ENCODE measurements at places on chromosomes 7 and 10.
A peak's percentile ranks its signal among the peaks of the same experiment; 100 is the strongest.

GRCh38 chr7:133859871-133860450, 267.2 kb upstream of the LRGUK start:
- no peak for DNase-seq

GRCh38 chr7:100003711-100004661, 11.4 kb upstream of the ZKSCAN1 start:
- DNase-seq = no peak

- peak; percentile 25 for DNase-seq
These were observed 26.9 kb downstream of the ASAH2 start for GRCh38 chr10:50224330-50224952.

- DNase-seq = no peak
These were observed 103.6 kb downstream of the MKLN1 start for GRCh38 chr7:131431289-131431688.

DNA sequence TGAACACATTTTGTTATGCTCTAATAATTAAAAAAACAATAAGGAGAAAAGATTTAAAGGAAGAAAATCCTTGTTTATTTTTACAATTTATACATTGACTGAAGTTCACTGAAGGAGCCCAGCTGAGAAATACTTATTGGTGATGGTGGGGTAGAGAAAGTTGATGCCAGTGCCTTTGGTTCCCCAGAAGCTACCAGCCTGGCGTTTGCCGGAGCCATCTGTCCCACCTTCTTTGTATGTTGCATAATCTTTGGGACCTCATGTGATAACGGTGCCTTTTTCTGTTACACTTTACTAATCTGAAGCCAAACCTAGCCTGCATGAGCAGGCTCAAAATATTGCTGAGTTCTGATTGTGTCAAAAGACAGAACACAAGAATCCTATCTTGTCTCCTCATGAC, 22.7 kb downstream of the ZNF365 start:
- DNase-seq = no peak

DNA sequence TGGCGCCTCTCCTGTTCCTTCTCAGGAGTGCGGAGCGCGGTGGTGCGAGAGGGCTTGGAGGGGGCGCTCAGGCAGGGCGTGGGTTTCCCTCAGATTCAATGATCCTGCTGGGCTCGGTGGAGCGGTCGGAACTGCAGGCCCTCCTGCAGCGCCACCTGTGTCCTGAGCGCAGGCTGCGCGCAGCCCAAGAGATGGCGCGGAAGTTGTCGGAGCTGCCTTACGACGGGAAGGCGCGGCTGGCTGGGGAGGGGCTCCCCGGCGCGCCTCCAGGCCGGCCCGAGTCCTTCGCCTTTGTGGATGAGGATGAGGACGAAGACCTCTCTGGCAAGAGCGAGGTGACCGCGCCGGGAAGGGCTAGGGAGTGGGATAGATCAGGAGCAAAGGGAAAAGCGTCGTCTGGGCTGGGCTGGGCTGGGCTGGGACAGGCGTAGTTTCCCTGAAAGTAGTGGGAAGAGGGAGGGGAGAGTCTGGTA, 17.0 kb downstream of the FAM131B start:
- DNase-seq = peak; percentile 1

GRCh38 chr7:4144811-4145510, 537.1 kb upstream of the FOXK1 start:
- DNase-seq = no peak

DNA sequence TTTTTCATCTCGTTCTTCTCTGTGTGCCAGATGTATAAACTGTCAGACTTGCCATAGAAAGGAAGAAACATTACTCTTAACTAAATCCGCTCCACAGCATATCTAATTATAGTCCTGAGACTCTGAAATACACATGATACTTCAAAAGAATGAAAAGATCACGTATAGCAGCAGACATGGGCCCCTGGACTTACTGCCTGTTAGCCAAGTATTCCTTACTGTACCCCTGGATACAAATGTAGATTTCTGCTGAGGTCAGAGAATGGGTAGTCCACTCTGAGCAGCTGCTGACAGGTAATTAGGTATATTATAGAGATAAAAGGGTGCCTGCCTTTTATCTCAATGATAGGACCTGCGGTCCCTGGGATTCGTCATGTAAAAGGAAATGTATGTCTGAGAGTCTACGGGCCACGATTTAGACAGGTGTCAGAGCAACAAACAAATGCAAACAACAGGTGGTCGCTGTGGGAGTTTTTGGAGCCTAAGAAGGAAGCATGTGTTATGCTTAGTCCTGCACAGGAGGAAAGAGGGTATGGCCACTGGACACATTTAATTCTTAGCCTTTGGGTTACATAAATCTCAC, 69.4 kb downstream of the VOPP1 start:
- DNase-seq = no peak

DNA sequence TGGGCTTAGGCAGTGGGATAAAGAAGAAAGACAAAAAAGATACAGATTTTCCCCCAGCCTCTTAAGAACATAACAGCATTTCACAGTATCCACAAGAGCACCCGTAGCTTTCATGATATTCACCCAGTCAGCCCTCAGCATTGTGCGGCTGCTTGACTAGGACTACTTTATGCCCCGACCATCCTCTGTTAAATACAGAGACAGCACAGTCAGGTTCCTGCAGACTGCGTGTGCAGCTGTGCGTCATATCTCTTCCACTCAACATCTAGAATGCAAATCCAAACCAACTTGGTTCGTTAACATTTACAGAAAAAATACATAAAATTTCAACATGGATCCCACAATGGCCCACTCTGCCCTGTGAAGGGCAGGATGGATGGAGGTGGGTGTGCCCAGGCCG, 33.8 kb downstream of the PIK3AP1 start:
- no peak for DNase-seq

DNA sequence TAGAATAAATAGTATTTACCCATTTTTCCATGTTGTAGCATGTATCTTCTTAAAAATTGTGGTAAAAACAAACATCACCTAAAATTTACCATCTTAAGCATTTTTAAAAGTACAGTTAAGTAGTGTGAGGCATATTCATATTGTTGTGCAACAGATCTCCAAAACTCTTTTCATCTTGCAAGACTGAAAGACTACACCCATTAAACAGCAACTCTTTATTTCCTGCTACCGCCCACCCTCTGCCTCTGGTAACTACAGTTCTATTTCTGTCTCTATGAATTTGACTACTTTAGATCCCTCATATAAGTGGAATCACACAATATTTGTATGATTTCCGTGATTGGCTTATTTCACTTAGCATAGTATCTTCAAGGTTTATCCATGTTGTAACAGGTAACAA, 40.0 kb upstream of the AGBL3 start:
- no peak for DNase-seq

GRCh38 chr7:156160811-156161210, 348.5 kb upstream of the SHH start:
- DNase-seq = peak; percentile 4

DNA sequence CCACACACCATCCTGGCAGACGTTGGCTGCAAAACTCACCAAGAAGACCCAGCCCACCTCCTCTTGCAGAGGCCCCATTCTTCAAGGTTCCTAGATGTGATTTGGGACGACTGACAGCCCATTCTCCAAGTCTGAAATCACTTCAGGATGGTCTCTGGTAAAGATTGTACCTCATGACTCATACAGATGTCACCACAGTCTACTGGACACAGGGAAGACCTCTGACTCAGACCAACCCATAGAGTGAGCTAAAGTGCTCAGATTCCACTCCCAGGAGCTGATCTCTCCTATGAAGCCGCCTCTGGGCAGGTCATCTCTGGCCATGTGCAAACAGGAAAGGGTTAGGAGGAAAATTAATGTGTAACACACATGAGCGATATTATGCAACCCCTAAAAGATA, 102.4 kb upstream of the VWC2 start:
- no peak for DNase-seq

DNA sequence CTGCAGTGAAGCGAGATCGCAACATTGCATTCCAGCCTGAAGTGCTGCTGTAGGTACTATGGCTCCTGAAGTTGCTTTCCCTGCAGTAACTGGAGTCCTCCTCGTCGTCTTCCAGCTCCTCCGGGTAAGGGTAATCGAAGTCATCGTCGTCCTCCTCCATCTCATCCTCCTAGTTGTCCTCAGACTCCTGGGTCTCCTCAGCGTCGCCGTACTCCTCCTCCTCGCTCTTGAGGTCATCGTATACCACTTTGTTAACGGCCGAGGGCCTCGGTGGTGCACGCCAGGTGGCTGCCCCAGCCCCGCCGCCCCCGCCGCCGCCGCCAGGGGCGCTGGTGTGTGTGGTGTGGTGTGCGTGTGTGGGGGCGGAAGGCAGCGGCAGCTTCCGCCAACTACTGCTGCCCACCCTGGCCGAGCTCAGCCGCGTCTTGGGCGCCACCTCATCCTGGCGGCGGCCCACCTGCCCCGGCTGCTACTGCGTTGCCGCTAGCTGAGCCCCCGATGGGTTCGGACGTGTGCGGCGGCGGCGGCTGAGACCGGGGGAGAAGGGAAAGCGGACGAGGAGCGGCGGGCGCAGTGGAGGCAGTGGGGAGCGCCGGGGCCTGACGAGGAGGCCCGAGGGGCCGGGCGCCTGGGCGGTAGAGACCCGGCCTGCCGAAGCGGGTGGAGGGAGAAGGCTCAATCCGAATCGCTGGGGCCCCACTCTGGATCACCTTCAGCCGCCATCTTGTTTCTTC, 11.8 kb upstream of the ACBD5 start:
- no peak for DNase-seq

GRCh38 chr7:150663802-150664494, 21.6 kb upstream of the GIMAP2 start:
- DNase-seq = no peak

GRCh38 chr10:61463035-61463909, 10.1 kb upstream of the TMEM26 start:
- DNase-seq = no peak

- DNase-seq = no peak
These were observed 574.9 kb downstream of the CCSER2 start for GRCh38 chr10:84903320-84903719.

DNA sequence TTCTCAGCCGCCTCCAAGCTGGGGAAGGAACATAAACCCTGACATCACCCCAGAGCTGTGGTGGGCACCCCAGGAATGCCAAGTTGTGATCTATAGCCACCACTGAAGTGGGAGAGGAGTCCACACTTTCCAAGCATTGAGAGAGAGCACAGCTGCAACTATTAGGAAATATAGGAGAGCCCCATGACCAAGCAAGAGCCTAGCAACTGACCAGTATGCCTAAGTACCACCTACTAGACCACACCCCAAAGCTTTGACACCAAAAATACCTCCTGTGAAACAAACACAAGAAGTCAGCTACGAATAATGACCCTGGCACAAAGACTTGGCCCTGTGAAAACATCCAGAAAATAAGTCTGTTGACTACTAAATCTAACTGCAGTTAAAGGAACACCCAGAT, 804.1 kb upstream of the IGFBP3 start:
- DNase-seq = no peak

- no peak for DNase-seq
These were observed 187.2 kb upstream of the CELF2 start for GRCh38 chr10:10830293-10830986.

GRCh38 chr7:143316492-143316891, 581 bp downstream of the CLCN1 start:
- no peak for DNase-seq

DNA sequence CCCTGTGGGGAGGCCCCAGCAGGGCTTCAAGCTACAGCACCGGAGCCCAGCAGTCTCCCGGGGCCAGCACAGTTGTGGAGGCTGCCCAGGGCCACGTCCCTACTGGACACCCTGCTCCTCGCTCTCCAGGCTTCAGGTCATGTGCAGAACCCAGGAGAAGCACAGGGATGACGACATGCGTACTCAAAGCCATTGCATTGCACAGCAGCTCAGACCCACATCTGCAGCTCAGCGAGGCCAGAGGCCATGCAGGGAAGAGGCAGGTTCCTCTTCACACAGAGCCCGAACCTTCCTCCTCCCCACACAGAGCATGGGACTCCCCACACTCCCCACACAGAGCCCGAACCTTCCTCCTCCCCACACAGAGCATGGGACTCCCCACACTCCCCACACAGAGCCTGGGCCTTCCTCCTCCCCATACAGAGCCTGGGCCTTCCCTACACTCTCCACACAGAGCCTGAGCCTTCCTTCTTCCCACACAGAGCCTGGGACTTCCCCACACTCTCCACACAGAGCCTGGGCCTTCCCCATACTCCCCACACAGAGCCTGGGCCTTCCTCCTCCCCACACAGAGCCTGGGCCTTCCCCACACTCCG, 12.3 kb downstream of the CFAP46 start:
- DNase-seq = no peak

DNA sequence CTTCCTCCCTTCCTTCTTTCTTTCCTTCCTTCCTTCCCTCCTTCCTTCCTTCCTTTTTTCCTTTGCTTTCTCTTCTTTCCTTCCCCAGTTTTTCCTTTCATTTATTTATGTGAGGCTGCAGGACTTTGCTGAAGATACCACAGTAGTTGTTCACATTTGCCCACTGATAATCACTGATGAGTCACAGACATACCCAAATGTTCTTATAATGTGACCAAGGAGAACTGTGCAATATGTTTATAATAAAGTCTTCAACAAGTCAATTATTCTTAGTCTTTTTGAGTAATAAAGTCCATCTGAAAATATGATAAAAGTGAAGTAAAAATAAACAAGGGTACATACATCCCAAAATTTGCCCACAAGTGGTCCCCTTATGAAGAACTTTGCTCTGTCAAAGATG, 159.7 kb downstream of the GNAI1 start:
- DNase-seq = no peak

- no peak for DNase-seq
These were observed 1.7 kb upstream of the CFAP58 start for GRCh38 chr10:104351919-104352318.

GRCh38 chr7:100894860-100895700, 608 bp downstream of the ACHE start:
- DNase-seq = peak; percentile 56

GRCh38 chr7:131115340-131115739, 212.3 kb upstream of the MKLN1 start:
- DNase-seq = no peak

GRCh38 chr7:78299088-78299487, 500.5 kb downstream of the PHTF2 start:
- no peak for DNase-seq

GRCh38 chr7:155162422-155162821, 92.3 kb downstream of the HTR5A start:
- no peak for DNase-seq

DNA sequence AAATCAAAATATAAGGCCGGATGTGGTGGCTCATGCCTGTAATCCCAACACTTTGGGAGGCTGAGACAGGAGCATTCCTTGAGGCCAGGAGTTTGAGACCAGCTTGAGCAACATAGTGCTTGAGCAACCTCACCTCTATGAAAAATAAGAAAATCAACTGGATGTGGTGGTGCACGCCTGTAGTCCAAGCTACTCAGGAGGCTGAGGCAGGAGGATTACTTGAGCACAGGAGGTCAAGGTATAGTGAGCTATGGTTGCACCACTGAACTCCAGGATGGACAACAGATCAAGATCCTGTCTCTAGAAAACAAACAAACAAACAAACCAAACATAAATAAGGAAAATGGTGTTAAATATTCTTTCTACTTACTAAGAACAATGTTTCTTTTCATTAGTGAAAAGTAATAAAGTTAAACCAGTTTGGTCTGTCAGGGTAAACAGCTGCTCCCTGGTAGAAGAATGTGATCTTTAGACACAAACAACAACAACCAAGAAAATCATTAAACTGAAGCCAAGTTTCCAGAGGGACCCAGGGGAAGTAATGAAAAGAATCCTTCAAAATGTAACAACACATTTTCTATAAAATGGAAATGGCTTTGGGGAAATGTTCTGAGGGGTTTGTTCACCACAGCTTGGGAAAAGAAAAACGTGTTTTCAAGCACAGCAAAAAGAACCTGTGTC, 17.5 kb upstream of the BAG3 start:
- DNase-seq = no peak
